NK-92 treated with Interleukin-12 subunit alpha and Interleukin-12 subunit beta, amount 100 ng/mL, for 24 hours (cell line): ENCODE measurements at places on chromosomes 1 and 21.

DNA sequence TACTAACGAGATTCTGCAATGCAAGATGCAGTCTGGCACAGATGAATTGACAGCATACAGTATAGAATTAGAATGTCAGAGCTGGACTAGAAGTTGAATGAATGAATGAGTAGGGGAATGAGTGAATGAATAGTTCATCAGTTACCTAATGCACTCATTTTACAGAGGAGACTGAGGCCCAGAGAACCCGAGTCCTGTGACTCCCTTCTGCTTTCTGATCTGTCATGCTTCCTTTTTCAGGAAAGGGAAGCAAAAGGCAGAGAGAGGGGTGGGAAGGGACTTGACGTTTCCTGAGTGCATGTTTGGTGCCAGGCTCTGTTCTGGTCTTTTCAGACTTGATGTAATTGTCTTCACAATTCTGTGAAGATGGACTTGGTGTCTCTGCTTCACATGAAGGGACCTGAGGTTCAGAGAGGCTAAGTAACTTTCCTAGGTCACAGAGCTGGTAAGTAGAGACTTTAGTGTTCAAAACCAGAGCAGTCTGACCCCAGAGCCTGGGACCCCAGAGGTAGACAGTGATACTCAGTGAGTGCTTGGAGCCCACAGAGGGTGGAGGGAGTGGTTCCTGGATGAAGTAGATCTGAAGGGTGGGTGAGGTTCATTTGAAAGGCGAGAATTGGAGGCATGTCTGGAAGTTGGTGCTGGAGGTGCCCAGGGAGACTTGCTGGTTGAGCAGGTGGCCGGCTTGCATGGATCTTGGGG is 8.0 kb upstream of the MEX3A start:
- DNase-seq, result no peak

DNA sequence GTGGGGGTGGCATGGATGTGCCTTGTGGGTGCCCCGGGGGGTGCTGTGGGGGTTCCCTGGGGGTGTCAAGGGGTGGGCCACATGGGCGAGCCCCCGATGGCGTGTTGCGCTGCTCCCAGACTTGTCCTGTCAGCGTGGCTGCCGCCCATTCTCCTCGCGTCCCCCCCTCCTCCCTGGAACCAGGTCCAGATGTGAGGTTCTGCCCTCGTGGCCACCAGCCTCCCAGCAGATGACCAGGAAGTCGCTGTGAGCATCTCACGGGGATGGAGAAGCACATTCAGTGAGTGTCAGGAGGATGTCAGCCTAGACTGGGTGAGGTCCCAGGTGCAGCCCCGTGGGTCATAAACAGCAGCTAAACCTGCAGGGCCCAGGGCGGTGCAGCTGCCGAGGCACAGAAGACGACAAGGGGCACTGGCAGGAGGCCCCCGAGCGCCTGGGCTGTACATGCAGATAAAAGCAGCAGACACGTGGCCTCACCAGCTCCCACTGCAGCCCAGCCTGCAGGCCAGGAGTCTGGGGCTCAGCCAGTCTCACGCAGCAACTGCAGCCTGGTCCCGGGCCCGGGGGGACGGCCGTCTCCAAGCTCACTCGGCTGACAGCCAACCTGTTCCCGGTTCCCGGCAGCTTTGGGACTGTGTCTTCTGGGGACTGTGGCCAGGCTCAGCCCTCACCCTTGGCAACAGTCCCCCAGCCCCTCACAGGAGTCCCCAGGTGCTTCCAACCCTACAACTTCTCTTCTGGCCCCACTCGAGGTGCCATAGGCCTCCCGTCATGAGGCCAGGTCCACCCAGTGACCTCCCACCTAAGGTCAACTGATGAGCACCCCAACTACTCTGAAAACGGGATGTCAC is 17.5 kb upstream of the COL6A2 start:
- no peak for DNase-seq

DNA sequence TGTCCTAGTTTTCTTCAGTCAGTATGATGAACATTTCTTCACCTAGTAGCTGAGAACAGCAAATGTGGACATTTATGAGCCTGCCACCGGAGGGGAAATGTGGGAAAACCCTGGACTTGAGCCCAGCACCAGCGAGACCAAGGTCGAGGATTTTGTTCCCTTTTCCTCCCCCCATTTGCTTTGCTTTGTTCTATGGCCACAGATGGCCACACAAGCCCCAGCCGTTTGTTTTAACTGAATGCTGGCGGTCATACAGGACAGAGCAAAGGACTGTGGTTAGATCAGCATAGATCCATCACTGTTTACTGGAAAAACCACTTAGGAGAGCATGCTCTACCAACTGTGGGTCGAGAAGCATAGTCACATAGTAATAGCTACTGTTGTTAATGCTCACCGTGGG is 20.9 kb downstream of the SH2D2A start:
- DNase-seq, result no peak

- no peak for DNase-seq
Observed at GRCh38 chr1:192977089-192977706, 82.0 kb downstream of the UCHL5 start.

DNA sequence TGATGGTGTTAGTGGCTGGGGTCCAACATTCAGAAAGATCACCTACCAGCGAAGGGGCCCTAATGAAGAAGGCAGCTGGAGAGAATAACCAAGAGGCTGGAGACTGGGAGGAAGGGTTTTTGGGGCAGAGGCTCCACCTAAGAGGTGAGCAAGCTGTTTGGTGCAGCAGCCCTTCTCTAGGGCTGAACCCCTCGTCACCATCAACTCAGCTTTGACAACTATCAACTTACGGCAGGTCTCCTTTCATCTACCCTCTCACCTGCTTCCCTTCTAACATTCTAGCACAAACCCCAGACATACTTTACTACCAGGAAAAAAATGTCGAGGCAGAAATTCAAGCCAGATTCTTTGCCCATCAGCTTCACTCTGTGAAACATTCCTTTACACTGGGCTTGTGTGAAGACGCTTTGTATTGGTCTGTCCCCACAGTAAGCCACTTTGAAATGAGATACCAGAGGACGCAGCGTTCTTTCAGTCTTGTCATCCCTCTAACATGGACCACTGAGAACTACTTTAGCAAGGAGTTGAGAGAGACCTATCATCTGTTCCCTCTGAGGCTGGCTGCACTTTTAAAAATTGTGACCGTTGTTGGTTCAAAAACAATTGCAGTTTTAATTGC is 84.6 kb downstream of the RAVER2 start:
- no peak for DNase-seq

GRCh38 chr1:39689635-39690034 is 1.6 kb downstream of the HPCAL4 start:
- DNase-seq, result no peak

DNA sequence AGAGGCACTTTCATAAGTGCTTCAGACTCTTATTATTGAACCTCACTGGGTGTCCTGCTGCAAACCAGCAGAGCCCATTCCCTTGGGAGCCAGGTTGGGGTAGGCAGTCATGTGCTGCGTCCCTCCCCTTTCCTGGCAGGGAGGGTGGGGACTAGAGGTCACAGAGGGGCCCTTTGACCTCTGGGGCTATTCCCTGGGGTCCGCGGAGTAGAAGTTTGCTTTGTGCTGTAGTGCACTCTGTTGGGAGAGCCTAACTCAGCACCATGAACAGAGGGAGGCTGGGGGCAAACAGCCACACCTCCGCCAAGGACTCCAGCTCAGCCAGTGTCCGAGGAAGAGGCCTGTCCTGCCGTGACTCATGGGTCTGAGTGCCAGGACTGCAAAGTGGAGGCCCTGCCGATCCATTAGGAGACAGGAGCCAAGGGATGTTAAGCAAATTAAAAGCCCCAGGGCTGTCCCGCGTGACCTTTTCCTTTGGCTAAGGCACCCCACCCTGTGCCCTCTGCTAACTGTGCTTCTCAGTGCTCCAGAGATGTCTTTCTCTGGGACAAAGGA is 3.0 kb upstream of the IGSF21 start:
- DNase-seq, result no peak

- DNase-seq, result no peak
Observed at GRCh38 chr1:53616511-53616910, 122.5 kb downstream of the GLIS1 start.

DNA sequence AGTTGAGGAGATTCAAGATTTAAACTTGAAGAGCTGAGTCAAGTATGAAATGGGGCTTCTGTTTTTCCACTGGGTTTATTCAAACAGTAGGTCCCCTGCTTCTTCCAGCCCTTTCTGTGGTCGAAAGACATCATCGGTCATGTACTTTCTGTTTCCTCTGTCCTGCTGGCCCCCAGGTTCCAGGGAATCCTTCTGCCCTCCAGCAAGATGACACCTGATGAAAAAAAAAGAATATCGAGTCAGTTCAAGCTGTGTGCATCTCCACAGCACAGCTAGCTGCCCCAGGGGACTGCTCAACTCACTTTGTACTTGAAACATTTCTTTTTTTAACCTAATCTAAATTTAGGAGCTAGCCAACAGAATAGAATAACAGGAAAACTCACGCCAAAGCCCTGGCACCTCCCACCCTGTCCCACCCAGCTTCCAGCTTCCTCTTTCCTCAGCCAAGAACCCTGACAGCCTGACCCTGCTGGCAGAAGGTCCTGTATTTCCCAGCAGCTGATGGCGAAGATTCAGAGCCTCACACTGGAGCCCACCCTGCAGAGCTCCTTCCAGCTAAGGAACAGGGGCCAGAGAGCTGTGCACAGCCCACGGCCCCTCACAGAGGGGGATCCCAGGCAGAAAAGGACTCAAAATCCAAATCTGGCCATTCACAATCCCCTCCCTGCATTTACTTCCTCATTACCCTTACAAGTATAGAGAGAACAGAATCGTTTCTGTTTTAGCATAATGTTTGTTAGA is 176.5 kb downstream of the PSMG1 start:
- DNase-seq, result no peak
